ENCODE measurements at places on chromosomes 5 and 9.

DNA sequence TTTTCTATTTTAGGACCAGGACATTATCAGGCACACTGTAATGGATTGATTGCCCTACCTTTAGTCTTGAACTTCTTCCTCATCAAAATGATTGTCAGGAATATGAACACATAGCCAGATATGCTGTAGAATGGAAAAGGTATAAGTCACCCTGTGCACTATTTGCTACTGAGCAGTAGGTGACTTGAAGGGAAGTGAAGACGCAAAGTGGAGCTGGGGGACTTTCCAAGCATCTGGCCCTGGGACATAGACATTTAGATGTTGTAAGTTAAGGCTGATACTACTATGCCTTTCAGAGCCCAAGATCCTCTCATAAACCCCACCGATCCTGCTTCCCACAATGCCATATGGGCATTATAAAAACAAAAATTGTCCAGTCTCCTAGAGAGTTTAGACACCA lies 174.5 kb downstream of the DOCK8 start:
- no peak for DNase-seq

- no peak for DNase-seq
Measured at GRCh38 chr5:78720997-78721396, 72.4 kb upstream of the LHFPL2 start.

- DNase-seq, result no peak
Measured at GRCh38 chr9:98940276-98940675, 3.4 kb upstream of the COL15A1 start.

GRCh38 chr5:32420506-32420905 lies 24.0 kb downstream of the ZFR start:
- no peak for DNase-seq

DNA sequence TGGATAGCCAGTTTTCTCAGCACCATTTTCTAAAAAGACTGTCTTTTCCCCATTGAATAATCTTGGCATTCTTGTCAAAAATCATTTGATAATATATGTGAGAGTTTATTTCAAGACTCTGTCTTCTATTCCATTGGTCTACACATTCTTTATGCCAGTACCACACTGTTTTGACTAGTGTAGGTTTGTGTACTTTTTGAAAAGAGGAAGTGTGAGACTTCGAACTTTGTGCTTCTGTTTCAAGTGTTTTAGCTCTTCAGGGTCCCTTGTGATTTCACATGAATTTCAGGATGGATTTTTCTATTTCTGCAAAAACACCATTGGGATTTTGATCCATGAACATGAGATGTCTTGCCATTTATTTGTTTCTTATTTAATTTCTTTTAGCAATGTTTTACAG lies 78.5 kb upstream of the ALDH1A1 start:
- DNase-seq, result no peak

DNA sequence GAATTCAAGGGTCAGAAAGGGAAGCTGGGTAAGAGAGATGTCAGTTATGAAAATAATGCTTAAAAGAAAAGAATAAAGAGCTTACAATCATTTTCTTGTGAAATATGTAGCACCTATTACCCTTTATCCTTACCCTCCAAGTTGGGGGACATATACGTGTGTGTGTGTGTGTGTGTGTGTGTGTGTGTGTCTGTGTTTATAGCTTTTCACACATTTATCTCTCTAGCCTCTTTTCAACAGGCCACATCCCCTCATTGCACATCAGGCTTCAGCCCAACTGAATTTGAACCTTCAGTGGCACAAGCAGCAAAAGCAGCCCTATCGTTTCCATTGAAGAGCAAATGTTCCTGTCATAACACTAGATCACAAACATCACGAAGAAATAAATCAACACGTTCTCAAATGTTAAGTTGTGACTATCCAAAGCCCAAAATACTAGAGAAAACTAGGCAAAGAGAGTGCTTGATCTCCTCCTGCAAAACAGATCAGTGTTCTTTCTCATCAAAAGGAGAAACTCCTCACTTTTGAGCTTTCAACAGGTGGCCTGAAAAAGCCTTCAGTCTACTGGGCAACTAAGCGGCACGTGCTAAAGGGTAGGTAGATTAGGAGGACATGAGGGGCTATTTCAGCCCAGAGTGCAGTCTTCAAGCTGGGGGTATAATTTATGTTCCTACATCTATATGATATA lies 416.4 kb downstream of the EFNA5 start:
- no peak for DNase-seq

DNA sequence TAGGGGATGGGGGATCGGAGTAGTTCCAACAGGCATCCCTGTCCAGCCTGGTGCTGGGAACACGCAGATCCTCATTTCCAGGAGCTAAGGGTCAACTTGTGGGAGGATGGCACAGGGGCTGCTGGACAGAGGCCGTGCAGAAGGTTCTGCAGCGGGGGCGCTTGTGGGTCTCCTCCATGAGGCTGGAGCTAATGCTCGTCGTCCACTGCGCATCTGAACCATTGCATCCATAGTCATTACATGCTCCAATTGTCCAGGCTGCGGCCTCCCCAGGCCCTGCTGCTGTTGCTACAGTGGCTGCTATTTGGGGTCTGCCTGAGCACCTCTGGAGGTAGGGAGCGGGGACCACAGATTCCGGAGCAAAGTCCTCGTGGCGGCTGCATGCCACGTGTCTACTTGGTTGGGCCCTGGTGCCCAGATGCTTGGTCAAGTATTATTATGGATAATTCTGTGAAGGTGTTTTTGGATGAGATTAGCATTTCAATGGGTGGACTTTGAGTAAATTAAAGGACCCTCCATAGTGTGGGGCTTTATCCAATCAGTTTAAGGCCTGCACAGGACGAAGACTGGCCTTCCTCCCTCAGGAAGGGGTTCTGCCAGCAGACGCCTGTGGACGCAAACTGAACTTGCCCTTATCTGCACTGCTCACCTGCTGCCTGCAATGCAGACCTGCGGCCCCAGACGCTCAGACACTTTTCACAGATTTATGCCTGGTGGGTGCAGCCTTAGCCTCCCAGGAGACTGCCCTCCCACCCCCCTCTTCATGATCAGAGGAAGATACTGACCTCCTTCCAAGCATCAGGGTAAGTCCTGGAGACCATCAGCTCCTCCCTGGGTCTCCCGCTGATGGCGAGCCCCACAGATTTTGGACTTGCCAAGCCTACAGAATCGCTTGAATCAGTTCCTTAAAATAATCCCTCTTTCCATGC lies 127.5 kb upstream of the IRX4 start:
- no peak for DNase-seq

DNA sequence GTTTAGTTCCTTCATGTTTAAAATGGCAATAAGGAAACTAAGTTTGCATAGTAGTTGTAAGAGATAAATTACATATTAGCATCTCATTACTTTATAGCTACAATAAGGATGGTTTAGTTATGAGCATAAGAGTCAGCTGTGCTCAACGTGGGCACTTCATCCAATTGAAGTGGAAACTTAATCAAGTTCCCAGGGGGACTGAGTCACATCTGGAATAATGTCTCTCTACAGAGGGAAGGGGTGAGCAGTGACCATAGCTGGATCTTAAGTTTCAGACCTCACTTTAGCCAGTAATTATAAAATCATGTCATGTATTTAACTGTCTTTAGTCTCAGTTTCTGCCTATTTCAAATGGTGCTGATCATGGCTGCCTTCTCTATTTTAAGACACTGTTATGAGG lies 36.8 kb upstream of the FAM240B start:
- no peak for DNase-seq

- peak; percentile 66 for DNase-seq
Measured at GRCh38 chr9:121550569-121551512, 51.2 kb upstream of the GGTA1 start.

DNA sequence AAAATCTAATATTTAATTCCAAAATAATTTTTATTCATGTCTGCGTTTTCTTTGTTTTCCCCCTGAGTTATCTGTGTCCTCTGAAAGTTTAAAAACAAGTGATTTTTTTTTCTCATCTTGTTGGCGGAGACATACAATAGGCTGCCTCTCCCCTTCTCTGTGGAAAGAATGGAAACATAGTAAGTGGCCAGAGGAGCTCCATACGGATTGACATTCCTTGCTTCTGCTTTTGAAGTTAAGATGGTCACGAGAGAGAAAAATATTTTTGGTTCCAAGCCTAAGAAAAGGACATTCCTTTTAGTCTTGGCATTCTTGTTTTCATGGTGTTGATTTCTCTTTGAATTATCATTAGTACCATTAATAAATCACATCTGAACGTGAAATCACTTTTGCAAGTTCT lies 28.3 kb downstream of the ZNF462 start:
- DNase-seq, result no peak

DNA sequence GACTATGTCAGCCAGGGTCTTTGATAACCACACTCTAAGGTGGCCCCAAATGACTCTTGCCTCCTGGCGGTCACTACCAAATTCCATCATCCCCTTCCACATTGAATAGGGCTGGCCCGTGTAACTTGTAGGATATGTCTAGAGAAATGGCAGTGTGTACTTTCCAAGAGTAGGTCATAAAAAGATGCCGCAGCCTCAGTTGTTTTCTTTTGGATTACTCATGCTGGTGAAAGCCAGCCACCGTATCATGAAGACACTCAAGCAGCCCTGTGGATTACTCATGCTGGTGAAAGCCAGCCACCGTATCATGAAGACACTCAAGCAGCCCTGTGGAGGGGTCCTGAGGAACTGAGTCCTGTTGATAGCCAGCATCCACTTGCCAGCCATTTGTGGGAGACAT lies 172.0 kb upstream of the TBC1D2 start:
- no peak for DNase-seq
